Ovary (tissue), 10 donors: ENCODE measurements at places on chromosomes 2 and 18. TPM values are rescaled to one million over a fixed set of nuclear protein-coding genes. Genes with fewer than 3 reads are reported as not detected.

GRCh38 chr2:74919827-74920226, 38.6 kb upstream of the POLE4 start:
- H3K36me3 ChIP-seq = no peaks in the 10 kb centered on the region
- no peaks in the 10 kb centered on the region for H3K4me1 ChIP-seq
- DNase-seq = peak; percentile 39
- no peaks in the 10 kb centered on the region for H3K27me3 ChIP-seq
- H3K4me3 ChIP-seq = no peak overlapping the region

DNA sequence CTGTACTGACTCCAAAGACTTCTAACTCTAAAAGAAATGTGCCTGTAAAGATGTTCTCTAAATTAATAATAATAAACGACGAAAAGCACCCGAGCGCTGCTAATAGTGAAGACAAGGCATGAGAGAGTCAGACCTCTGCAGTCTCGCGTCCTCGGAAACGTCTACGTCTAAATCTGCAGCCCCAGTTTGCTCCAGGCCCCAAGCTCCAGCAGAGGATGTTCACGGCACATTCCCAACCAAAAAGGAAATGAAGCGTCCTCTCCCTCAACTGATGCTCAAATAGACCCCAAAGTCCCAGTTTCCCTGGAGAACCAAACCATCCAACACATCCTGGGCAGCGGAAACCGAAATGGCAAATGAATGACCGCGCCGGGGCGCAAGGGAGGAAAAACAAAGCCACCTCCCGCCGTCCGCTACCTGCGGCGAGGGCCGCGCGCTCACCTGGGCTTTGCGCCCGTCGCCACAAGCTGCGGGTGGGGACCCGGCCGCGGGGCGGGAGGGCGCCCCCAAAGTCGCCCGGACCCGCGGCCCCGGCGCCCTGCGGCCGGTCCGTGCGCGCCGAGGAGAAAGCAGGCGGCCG, 47.1 kb upstream of the CCDC150 start:
- no peaks in the 10 kb centered on the region for H3K36me3 ChIP-seq
- no peak for DNase-seq
- H3K4me3 ChIP-seq = peak overlapping the region; percentile 19
- peaks cover 5% of the 10 kb centered on the region for H3K4me1 ChIP-seq
- H3K27ac ChIP-seq = no peak overlapping the region
- H3K27me3 ChIP-seq = no peaks in the 10 kb centered on the region

- no peaks in the 10 kb centered on the region for H3K27me3 ChIP-seq
- no peak overlapping the region for H3K4me3 ChIP-seq
- no peaks in the 10 kb centered on the region for H3K36me3 ChIP-seq
Measured at GRCh38 chr2:189143925-189144324, 35.6 kb downstream of the COL5A2 start.

FKBP7 gene
- 37.1 TPM for total RNA-seq
